Mesothelial cell of epicardium (in vitro differentiated cells): ENCODE measurements at places on chromosomes 11 and 22.

DNA sequence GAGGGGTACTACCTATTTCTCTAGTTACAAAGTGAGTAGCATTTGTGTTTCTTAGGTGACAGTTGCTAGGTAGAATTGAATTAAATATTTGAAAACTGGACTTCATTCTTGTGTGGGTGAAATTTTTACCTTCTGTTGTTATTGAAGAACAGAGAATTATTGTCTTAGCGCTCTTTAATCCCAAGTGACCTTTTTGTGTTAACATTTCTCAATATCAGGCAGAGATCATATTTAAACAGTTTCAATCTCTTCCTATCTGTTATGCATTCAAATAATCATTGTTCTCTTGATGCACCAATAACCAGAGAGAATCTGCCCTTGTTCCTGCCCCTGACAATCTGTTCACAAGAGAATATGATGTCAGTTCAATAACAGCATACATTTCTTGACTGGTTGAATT, 14.2 kb downstream of the KMT2A start:
- DNase-seq: no peak

DNA sequence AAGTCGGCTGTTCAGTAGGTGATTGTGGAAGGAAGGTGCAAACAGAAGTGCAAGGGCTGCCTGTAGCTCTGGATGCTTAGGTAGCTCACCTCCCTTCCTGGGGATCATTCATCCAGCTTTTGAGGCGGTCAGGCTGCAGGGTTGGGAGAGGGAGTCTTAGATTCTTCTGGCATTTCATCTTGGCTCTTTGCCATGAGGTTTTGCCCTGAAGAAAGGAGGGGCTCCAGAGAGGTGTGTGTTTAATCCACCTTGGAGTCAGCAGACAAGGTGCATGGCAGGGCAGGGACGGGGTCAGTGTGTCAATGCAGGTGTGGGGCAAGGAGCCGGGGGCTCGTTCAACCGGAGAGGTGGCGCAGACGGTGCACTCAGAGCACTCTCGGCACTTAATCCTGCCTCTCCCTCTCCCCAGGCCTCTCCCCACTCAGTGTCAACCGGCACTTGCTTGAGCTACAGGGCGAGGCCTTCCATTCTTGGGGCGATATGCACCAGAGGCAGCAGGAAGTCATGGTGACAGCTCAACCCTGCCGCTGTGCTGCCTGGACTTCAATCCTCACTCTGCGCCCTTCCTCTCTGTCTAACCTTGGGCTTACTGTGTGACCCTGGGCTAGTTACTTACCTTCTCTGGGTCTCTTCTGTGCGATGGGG, 7.2 kb downstream of the ADAMTS15 start:
- peak; percentile 42 for DNase-seq

- peak; percentile 30 for DNase-seq
Measured at GRCh38 chr11:102451681-102452460, 694 bp downstream of the TMEM123 start.

GRCh38 chr22:44884968-44885805, 124.6 kb downstream of the PHF21B start:
- DNase-seq: no peak

DNA sequence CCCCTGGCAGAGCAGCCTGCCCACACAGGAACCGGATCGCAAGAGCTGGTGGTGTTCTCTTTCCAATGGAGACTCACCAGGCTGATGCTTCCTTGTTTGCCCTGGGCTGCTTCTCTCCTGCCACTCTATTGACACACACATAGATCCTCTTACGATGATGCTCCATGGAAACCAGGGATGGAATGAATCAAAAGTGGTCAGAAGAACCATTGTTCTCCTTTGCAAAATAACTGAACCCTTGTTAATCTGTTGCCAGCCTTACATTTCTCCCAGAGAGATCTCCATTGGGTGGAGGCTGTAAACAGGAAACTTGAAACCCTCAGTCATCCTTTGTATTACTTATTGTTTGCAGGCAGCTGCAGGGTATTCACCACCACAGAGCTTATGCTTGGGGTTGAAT, 24.6 kb upstream of the LDLRAD3 start:
- no peak for DNase-seq

GRCh38 chr11:14357881-14358728, 878 bp downstream of the RRAS2 start:
- DNase-seq: peak; percentile 39

GRCh38 chr11:12295943-12296342, 81.4 kb upstream of the PARVA start:
- no peak for DNase-seq

DNA sequence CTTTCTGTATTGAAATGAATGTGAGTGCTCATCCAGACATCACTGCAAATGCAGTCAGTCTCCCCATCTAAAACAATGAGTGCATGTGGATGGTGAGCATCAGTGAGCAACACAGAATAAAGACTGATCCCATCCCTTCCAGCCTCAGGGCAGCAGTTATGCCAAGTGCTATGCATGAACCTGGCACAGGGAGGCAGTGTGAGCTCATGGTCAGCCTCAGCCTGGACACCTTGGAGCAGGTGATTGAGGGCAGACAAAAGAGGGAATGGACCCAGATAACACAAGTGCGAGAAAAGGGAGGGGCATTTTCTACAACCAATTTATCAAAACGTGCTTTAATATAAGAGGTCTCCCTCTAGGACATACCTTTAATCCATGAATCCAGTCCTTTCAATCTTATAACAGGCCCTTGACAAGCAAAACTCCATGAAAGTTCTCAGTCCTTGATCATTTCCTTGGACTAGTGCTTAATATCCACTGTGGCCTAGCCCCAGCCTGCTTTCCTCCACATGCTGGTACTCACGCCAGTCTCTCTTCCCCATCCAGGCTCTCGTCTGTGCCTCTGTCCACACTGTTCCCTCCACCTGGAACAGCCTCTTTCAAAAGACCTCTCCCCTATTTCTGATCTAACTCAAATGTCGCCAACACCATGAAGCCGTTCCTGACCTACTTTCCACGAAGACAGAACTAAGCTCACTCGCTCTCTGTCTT, 50.5 kb upstream of the LRRC55 start:
- no peak for DNase-seq

GRCh38 chr11:116857316-116857715, 19.9 kb upstream of the APOA1 start:
- no peak for DNase-seq

GRCh38 chr11:124758355-124759265, 3.5 kb downstream of the ESAM start:
- no peak for DNase-seq

GRCh38 chr11:95671768-95672167, 117.8 kb downstream of the FAM76B start:
- DNase-seq: no peak

DNA sequence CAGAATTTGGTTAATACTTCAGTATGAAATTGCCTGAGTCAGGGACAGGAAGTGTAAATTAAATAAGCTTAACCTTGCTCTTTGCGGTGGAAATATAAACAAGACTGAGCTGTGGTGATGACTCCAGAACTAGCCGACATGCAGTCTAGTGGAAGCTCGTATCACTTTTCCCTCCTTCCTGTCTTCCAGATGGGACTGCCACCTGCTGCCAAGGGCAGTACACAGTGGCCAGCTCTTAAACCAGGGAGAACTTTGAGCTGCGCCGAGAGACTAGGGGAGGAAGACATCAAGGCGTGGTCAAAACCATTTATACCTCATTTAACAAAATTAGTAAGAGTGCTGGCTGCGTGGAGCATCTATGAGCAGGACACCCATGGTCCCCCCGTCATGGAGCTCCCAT, 31.3 kb upstream of the CTTN start:
- DNase-seq: no peak

GRCh38 chr11:8340296-8340695, 76.6 kb upstream of the LMO1 start:
- DNase-seq: no peak

GRCh38 chr11:3225159-3225758, 6.6 kb upstream of the MRGPRG start:
- no peak for DNase-seq

DNA sequence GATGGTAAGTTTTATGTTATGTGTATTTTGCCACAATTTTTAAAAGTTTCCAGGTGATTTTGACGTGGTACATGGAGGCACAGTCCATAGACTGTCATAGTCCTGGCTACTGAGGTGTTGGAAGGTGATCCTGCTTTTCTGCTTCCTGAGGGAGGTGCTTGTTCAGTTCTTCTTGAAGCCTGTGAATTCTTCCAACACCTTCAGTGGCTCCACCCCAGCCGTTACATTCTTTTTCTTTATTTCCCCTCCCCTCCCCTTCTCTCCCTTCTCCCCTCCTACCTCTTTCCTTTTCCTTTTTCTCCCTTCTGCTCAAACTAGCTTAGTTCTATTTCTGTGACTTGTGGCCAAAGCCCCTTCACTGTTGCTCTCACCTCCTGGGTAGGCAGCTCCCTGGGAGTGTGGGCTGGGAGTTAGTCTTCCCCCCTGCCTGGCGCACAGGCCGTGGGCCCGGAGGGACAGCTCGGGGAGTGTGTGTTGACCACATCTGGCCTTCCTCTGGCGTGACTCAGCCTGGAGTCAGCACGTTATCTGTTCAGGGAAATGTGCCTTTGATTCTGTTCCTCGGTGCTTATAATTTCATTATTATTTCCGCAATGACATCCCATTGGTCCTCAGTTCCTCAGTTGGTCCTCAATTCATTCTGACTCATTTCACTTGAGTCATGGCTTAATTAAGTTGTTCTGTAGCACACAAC, 566.2 kb downstream of the TBC1D22A start:
- DNase-seq: no peak

DNA sequence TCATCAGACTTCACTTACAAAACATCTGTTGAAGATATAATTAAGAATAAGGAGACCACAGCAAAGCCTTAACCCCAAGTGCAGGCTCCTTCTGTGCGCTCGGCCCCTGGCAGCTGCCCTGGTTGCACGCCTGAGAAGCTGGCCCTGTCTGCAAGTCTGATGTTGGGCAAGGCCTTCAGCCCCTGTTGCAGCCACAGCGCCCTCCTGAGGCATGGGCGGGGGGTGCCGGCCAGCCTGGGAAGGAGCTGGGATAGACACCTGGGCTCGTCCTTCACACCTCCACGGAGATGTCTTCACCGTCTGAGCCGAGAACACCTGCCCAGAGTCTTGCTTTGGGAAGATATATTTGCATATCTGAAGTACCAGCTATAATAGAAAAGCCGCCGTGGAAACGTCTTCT, 104.1 kb downstream of the MPPED1 start:
- no peak for DNase-seq

GRCh38 chr22:45475063-45475747, 27.5 kb upstream of the FBLN1 start:
- no peak for DNase-seq

- DNase-seq: no peak
Measured at GRCh38 chr11:65895482-65895981, 4.7 kb downstream of the FOSL1 start.

DNA sequence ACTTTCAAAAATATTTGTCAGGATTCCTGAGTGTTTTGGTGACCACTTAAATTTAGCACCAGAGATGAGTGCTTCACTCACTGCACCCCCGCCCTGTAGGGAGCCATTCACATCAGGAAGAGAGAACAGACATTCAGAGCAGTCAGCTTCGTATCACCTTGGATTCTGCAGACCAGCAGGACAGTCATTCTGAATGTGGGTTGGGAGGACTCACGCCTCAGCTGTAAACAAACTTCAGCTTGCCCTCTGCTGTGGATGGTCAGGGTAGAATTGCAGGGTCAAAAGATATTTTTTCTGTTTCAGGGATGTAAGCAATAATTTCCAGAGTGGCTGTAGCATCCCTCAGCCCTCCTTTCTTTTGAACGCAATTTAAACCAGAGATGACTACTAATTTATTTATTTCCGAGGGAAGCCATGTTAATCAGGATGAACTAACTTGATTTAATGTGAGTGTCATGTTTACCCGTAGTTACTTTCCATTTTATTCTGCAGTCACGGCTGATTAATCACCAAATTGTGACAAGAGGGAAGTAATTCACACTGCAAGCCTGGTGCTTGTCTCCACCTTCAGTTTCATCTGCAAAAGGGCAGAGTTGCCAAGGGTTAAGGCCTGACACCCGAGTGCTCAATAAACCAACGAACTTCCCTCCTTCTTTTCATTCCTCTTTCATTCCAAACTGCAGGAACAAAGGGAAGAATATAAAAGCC, 174.2 kb upstream of the DDI1 start:
- DNase-seq: no peak

GRCh38 chr11:121451986-121452608, at the start of gene SORL1:
Gene SORL1, plus strand, starts transcription at chr11:121452314. Its CDS starts 18 bp downstream, at chr11:121452332.
- DNase-seq: peak; percentile 84

- DNase-seq: no peak
Measured at GRCh38 chr11:79206951-79207350, 233.9 kb downstream of the TENM4 start.

GRCh38 chr22:24247564-24248344, 2.9 kb upstream of the GGT5 start:
- peak; percentile 68 for DNase-seq

DNA sequence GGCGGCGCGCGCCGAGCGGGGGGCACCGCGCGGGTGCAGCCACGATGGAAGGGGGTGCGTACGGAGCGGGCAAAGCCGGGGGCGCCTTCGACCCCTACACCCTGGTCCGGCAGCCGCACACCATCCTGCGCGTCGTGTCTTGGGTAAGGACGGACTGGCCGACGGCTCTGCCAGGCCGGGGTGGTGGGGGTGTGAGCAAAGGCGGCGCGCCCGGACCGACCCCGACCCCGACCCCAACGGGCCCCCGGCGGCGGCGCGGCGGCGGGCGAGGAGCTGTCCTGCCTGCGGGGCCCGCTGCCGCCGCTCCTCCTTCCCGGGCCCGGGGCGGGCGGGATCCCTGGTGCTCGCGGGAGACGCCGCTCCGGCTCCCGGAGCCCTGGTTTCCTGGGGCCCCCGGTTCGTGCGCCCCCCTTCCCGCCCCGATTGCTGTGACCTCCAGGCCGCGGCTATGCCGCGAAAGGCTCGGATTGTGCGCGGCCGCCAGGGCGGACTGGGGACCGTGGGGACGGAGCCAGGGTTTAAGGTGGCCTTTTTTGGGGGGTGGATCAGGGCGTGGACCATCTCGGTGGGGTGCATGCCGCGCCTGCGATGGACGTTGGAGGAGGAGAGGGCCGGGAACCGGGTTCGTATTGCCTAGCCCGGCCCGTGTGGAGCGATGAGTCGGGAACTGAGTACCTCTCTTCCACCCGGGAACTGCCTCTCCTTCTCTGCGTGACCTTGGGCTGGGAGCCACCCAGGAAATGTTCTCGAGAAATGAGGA, at the start of gene SYNGR1:
Gene SYNGR1, plus strand, starts transcription at position 25 of the 760 bp plus-strand sequence. Its CDS starts 20 bp downstream, at position 45.
- DNase-seq: peak; percentile 57

GRCh38 chr11:96412761-96413381, 23.1 kb downstream of the JRKL start:
- DNase-seq: no peak

GRCh38 chr11:109734566-109734965, 312.6 kb downstream of the C11orf87 start:
- DNase-seq: no peak
